ENCODE measurements at places on chromosomes 2 and 18.

- DNase-seq, result no peak
Observed at GRCh38 chr2:47128705-47129104, 26.4 kb downstream of the STPG4 start.

DNA sequence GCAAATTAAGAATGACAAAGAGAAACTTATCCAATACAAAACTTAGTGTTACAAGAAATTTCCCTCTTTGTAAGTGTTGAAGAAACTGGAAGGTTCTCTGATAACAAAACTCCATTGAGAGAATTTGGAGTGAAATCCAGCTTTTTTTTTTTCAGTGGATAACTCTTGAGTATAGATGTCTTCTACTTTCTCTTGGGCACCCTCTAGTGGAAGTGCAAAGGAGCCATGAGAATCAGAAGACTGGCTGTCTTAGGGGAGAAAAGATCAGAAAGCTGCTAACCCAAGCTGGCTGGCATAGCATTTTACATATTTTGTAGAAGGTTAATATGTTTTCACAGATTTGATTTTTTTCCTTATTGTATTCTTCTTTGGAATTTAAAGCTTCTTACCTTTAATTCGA lies 138.8 kb upstream of the SATB2 start:
- no peak for DNase-seq

DNA sequence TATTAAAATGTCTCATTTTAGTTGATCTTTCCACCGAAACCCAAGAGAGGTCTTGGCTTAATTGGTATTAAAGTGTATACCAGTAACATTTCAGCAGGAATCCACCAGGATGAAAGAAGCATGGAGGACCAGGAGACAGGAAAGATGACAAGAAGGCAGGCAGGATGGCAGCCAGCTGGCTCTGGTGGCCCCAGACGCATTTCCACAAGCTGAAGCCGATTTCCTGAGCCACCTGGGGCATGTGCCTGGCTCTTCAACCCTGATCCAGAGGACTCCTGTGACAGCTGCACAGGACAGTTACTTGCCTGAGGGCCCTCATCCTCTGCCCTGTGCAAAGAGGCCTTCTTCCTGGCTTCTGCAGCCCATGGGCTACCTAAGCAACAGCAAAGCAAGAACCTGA lies 56.9 kb upstream of the NFU1 start:
- no peak for DNase-seq

DNA sequence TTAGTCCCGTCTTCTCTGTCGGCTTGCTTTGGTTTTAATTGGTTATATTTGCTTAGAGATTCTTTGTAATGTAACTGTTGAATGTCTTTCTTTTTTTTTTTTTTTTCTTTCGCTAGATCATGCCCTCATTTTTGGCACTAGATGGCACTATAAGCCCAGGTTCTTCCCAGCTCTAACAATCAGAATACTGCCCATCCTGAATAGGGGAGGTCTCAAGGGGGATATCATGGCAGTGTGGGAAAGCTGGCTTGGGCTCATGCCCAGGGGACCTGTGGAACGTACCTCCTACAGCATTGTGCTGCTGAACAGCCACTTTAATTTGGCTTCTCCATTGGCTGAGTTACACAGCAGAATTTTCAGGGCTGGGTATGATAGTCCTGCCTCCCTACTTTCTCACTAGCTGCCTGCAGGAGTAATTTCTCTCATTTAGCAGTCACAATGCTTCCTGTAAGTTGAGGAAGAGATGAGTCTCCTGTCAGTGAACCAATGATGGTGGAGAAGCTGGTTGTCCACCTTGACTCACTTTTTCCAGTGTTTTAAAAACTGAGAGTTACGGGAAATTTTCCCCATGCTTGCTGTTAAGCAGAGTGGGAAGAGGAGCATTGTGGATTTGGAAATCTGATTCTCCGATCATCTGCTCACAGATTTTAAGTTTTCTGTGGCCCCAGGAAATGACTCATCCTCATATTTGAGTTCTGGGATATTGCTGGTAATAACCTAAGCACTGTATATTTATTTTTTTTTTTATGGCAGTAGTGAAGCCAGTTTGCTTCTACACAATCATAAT lies 47.2 kb downstream of the RAD51AP2 start:
- no peak for DNase-seq

DNA sequence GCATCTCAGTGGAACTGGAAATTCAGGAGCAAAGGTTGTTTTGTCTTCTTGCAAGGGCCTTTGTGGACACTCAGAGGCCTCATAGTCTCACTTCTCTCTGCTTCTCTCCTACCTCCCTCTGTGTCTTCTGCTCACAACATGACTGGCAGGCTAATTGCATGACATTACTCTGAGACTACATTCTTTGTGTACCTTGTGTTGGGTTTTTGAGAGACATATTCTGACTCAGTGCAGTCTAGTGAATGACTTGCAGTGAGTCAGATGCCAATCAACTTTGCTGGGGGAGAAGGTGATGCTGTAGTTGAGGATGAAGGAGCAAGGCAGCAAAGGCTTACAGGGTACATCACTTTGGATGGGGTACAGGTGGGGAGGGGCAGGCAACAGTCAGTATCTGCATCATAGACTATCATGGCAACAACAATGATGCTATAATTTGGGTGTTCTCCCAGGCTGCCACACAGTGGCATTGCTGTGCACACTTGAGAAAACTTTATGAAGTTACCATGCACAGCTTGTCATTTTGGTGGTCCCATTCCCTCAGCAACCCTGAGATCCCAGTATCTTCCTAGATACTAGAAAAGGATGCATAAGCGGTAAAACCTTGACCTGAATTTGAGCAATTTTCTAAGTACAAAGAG lies 69.3 kb upstream of the SLC16A14 start:
- DNase-seq, result no peak

DNA sequence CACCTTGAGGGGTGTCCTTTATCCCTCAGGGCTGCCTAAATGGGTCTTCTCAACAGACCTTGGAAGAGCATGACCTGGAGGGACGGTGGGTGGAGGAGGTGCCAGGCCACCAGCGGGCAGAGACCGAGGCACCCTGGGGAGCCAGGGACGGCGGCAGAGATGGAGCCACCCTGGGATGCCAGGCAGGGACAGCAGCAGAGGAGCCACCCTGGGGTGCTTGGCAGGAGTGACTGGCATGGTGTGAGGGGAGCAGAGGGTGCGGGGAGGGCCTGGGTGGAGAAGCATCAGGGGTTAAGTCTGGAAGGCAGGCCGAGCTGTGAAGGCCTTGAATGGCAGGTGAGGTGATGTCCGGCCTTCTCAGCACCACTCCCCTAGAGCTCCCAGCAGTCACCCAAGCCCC lies 56.1 kb downstream of the CIB4 start:
- no peak for DNase-seq

- DNase-seq, result peak; percentile 58
Observed at GRCh38 chr18:79797518-79798345, at the start of gene KCNG2. Gene KCNG2, plus strand, starts transcription at chr18:79797938. Its CDS starts 65,730 bp downstream, at chr18:79863668.

DNA sequence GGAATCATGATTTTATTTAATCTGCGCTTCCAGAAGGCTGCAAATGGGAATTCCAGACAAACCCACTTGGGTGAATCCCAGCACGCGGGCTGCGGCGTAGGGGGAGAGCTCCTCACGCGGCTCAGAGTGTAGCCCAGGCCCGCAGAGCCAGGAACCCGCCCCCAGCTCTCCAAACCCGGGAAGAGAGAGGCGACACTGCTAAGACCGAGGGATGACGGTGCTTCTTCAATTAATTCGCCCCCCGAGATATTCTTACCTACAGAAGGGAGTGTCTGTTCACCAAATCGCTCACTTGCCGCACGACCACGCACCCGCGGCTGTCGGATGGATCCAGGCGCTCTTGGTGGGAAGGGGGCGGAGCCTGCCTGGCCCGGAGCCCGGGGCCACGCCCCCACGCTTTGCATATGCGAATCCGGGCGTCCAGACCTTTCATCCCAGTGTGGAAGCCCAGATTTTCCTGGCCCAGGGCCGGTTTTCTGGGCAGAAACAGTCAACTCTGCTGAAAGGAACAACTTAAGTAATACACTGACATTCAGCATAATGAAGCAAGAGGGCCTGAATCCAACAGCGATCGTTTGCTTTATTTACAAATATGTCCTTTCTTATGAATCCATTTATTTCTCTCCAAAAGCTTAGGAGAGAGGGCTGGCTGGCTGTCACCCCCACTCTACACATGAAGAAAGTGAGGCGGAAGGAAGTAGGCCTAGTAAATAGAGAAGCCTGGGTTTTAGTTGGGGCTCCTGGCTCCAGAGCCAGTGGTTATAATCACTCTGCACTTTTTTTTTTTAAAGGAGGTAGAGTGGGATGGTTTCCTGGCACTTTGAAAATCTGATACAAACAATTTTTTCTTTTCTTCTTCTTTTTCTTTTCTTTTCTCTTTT lies at the start of gene SLC19A3:
Gene SLC19A3 (minus strand): TSS at position 342 of the 881 bp plus-strand sequence. CDS start 15,710 bp downstream, outside the sequence.
- no peak for DNase-seq

GRCh38 chr18:2508155-2508554 lies 63.1 kb downstream of the METTL4 start:
- no peak for DNase-seq

DNA sequence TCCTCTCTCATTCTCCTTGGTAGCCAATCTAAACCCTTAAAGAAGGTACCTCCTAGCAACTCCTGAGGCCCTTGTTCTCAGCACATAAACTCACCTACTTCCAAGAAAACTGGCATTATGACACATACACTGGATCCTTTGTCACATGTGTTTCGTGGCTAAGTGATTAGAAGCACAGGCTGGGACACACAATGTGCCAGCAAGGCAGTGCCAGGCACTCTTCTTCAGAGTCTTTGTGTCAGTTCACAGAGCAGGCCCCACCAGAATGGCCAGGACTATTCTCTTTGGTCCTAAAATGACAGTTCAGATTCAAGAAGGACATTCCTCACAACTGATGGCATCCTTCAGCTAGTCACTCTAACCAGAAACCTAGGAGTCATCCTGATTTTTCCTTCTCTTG lies 40.3 kb downstream of the SMC6 start:
- DNase-seq, result no peak

- peak; percentile 53 for DNase-seq
Observed at GRCh38 chr18:46630160-46630559, 26.9 kb downstream of the LOXHD1 start.

DNA sequence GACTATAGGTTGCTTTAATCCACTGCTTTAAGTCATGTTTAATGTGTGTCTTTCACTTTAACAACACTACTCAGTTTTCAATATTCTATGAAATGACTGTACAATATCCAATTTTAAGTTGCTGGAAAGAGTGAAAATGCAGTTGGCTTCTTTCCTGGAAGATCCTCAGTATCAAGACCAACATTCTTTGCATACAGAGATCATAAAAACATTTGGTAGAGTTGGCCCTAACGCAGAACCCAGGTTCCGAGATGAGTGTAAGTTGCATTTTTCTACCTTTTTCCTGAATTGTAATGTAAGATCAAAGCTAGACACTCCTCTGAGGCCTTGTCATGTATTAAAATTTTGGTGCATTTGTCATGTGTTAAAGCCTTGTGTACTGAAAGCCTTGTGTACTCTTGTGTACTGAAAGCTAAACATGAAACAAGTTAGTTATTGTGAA lies 42.9 kb upstream of the TNFRSF11A start:
- DNase-seq, result no peak

GRCh38 chr2:136207030-136207623 lies 89.2 kb upstream of the CXCR4 start:
- no peak for DNase-seq

- no peak for DNase-seq
Observed at GRCh38 chr2:149204686-149205085, 125.7 kb upstream of the LYPD6 start.

GRCh38 chr2:227324642-227324994 lies 433 bp upstream of the MFF start:
- no peak for DNase-seq

DNA sequence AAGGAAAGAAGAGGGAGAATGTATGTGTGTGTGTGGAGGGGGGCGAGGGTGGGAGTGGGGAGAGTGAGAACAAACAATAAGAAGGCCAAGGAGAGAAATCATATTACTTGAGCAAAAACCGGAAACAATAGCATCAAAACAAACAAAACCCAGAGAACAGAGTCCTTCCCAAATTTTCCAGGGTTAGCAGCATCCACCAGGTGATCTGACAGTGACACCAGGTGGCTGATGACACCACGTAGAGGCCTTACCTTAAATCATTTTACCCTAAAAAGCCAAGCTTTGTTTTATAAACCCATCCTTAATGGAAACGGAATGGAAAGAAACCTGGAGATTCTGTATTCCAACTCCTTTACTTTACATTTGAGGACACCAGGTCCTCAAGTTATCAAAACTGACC lies 42.9 kb downstream of the CDCA7 start:
- DNase-seq, result no peak

GRCh38 chr2:128835342-128835855 lies 516.7 kb upstream of the HS6ST1 start:
- no peak for DNase-seq

- no peak for DNase-seq
Observed at GRCh38 chr2:226123300-226123699, 676.3 kb downstream of the IRS1 start.

- no peak for DNase-seq
Observed at GRCh38 chr2:157192445-157193423, 64.8 kb upstream of the GALNT5 start.

- no peak for DNase-seq
Observed at GRCh38 chr2:207825045-207825954, 55.6 kb upstream of the FZD5 start.

DNA sequence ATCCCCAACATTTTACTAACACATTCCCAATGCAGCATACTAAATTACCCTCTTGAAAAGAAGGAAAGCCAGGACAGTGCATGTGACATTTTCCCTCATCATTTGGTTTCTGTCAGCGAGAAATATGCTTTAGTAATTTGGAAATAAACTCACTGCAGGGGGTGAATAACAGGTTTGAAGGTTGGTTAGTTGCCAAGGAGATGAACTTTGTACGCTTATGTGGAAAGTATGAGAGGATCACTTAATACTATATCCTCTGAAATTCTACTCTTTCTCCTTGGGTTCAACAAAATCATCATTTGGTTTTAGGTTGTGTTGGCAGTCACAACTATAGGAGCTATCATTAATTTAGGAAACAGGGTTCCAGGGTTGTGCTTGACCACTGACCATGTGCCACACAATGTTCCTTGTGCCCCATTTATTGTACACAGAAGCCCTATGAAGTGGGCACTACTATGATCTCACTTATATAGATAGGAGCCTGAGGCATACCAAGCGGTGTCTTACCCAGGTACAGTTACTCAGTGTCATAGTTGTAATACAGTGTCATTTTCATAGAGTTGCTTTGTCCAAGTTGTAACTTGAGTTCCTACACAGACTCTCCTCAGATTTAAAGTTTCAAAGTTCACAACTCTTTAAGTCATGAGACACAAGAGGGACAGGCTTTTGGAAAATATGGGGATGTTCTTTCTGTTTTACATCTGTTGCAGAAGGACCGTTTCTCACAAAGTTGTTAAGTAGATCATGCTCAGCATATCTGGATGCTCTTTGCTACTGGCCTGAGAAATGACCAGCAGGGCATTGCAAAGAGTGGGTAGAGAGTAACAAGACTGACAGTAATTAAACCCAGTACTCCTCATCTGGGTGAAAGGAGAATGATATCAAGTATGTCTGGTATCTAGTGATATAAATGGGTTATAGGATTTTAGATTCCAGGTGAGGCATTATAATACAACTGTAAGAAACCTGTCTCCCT lies 91.8 kb downstream of the MAP4K4 start:
- no peak for DNase-seq
